ENCODE measurements at places on chromosomes 1 and 21.
A peak's percentile ranks its signal among the peaks of the same experiment; 100 is the strongest.

DNA sequence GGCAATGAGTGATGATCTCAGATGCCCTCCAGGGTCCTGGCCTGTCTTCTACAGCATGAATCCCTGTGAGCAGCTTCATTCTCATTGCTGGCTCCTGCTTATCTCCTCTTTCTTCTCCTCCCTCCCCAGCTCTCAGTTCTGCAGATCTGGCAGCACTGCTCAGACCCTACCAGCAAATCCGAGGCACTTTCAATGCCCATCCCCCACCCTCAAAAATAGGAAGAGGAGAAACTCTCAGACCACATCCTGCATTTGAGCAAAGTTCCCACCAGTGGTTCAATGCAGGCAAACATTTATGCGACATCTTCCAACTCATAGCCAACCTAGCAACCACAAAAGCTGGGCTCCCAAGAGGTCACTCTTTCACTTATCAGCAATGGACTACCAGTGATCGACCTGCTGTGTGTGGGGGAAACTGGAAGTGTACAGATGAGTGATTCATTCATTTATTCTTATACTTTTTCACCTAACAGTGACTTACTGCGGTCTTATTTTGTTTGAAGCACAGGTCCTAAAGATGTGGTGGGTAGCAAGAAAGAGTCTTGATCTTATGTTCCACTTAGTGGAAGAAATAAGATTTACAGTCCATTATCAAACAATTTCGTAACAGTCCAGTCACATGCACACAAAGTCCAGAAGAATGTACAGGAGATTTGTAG, 5.8 kb upstream of the CHI3L2 start:
- DNase-seq, result no peak

- no peak for DNase-seq
Measured at GRCh38 chr1:96772972-96773371, 51.4 kb downstream of the PTBP2 start.

DNA sequence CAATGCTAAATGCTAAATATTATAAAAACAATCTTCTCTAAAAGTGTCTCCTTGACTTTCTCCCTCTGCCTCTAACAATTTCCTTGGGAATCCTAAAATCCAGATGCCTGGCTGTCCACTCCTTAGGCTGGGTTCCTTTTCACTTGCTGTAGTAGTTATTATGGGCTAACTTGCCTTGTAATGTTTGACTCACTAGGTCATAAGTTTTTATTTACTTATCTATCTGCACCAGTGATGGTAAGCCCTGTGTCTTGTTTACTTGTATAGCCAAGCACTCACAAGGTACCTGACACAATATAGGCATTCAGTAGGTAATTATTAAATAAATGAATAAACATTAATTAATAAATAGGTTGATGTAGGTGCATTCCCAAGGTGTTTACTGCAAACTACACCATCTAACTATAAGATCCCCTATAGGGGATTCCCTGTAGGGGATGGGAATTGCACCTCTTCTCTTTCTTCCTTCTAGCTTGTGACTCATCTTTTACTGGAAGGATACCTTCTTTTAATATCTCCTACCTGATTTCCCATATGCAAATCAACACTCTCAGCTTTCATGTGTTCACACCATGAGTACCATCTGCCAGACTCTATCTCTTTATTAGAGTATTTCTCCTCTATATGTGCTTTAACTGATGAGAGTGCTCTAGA, 14.7 kb upstream of the CHIA start:
- no peak for DNase-seq

- DNase-seq, result no peak
Measured at GRCh38 chr1:157270705-157271274, 132.6 kb upstream of the ETV3 start.

GRCh38 chr21:31873275-31873695, 465 bp downstream of the HUNK start:
- no peak for DNase-seq

- peak; percentile 78 for DNase-seq
Measured at GRCh38 chr1:207868774-207869721, 41.9 kb downstream of the CD34 start.

- DNase-seq, result no peak
Measured at GRCh38 chr21:44947930-44948331, 8.1 kb downstream of the SLX9 start.

- no peak for DNase-seq
Measured at GRCh38 chr1:152501704-152502103, 8.9 kb upstream of the LCE5A start.

- DNase-seq, result no peak
Measured at GRCh38 chr1:37958690-37959089, 11.8 kb upstream of the INPP5B start.

- DNase-seq, result no peak
Measured at GRCh38 chr1:204615881-204616280, 69.7 kb downstream of the LRRN2 start.

- no peak for DNase-seq
Measured at GRCh38 chr1:204830747-204831146, 39.9 kb upstream of the NFASC start.

- DNase-seq, result no peak
Measured at GRCh38 chr1:226692051-226692792, 46.9 kb downstream of the ITPKB start.

- no peak for DNase-seq
Measured at GRCh38 chr1:62467092-62467491, 30.2 kb downstream of the USP1 start.

DNA sequence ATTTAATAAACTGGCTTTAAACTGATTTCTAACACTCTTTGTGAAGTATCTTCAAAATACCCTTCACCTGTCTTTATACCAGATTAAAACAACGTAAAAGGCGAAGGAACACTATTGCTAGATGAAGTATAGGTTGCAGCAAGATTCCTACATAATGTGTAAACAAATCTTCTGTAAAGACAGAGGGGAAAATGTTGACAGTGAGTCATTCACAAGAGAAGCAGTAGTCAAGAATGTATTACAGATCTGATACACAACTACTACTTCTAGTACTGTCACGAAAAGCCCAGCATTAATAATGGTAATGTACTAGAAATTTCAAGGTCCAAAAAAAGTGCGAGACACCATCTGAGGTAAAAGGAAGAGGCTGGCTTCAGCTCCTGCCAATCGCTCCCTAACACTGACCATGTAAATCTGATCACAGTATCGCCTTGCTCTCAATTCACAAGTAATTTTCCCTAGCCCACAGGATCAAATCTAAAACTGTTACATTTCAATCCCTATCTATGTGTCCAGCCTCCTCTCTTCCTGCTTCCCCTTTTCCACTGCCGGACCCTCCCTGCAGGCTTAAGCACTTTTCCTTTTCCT, 290.4 kb downstream of the AKT3 start:
- no peak for DNase-seq

GRCh38 chr21:27076025-27076424, 109.1 kb upstream of the ADAMTS5 start:
- DNase-seq, result no peak

- peak; percentile 79 for DNase-seq
Measured at GRCh38 chr1:220879509-220880361, 492 bp downstream of the HLX start.

- DNase-seq, result no peak
Measured at GRCh38 chr1:153202006-153202405, 1.2 kb upstream of the LELP1 start.

DNA sequence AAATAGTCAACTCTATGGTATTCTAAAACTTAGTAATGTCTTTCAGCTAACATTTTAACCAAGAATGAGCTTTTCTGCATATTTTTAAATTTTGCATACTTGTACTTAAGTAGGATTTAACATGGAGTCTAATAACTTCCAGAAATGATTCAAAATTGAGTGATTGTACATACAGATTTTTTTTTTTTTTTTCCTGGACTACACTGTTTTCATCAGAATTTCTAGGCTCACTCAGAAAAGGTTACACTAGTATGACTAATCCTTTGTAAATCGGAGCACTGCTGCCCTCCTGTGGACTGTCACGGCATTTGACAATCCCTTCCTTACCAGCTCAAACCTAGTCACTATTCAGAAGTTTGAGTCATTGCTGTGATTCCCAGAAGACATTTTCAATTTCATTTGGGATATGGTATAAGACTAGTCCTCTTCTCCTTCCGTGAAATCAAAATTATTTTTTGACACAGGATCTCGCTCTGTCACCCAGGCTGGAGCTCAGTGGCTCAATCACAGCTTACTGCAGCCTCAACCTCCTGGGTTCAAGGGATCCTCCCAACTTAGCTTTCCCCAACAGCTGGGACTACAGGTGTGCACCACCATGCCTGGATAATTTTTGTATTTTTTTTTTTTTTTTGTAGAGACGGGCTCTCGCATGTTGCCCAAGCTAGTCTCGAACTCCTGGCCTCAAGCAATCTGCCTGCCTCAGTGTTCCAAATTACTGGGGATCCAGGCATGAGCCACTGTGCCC, 45.5 kb downstream of the CD46 start:
- DNase-seq, result peak; percentile 75

GRCh38 chr1:151568626-151569088, 28.5 kb downstream of the TUFT1 start:
- DNase-seq, result peak; percentile 65

- DNase-seq, result no peak
Measured at GRCh38 chr1:2989185-2989584, 32.1 kb upstream of the ACTRT2 start.

- DNase-seq, result no peak
Measured at GRCh38 chr1:240474133-240474614, 137.8 kb downstream of the GREM2 start.

- DNase-seq, result no peak
Measured at GRCh38 chr1:8155528-8156186, 129.5 kb upstream of the ERRFI1 start.

- DNase-seq, result no peak
Measured at GRCh38 chr1:4509206-4509605, 145.2 kb upstream of the AJAP1 start.

DNA sequence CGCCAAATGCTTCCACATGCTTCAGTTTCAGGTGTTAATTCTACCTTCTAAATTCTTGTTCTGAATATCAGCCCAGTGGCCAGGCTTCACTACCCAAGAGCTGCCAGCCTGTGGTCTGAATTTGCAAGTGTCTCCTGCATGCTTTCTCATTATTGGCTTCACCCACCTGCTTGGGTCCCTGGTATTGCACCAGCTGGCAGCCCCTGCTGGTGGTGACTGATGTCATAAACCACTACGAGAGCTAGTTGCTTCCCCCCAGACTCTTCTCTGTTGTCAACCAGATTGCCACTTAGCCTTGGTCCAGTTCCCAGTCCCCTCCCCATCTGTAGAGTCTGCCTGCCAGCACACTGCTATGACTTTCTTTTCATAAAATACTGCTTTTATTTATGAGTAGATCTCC, 197.7 kb upstream of the DUSP10 start:
- DNase-seq, result no peak

DNA sequence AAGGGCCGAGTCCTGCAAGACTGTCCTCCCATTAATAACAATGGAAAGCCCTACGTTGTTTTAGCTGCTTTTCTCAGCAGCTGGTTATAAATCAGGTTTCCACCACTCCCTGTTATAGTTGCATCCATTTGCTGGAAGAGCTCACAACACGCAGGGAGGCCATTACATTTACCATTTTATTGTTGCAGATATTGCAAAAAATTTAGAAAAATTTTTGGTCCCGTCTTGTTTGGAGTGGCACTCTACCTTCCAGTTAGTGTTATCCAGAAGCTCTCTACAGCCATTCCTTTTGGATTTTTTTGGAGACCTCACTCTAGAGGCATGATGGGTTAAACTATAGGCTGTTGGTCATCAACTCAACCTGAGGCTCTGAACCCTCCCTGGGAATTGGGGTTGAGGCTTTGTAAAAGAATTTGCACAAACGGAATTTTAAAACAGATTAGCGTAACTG, 1532.1 kb upstream of the TPTE start:
- DNase-seq, result no peak

GRCh38 chr1:228009116-228009827, 2.5 kb downstream of the WNT3A start:
- DNase-seq, result no peak

DNA sequence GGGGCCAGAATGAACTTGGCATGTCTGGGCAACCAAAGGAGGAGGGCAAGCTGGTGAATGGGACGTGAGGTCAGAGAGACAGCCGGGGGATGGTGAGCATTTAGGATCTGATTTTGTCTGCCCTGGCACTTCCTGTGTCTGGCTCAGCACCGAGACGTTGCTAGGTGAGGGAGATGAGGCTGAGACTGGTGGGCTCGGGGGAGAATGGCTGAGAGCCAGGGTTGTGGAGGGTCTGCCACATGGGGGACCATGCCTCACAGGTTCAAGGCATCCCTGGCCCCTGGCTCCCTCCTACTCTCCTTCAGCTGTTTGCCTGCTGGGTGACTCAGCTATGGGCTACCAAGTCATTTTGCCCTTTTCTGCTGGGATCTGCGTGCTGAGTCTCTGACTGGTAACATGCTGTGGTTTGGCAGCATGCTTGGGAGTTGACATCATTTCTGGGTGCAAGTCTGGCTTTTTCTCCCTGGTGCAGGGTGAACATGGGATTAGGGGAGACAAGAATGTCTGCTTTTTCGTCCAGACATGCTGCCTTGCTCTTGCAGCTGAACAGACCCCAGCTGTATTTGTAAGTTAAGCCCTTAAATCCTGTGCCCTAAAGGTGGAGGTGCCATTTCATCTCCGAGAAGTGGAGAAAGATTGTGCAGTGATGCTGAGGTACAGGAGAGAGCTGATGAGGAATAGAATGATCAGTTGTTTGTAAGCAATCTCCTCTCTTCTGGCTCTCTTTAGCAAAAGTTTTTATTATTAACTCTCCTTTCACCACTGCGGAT, 17.6 kb downstream of the GALNT2 start:
- no peak for DNase-seq

- no peak for DNase-seq
Measured at GRCh38 chr1:152986578-152986977, 2.7 kb downstream of the SPRR1A start.

GRCh38 chr1:160657250-160657781, 10.5 kb upstream of the SLAMF1 start:
- DNase-seq, result no peak

GRCh38 chr1:90114521-90115141, 119.7 kb downstream of the ZNF326 start:
- DNase-seq, result peak; percentile 33

DNA sequence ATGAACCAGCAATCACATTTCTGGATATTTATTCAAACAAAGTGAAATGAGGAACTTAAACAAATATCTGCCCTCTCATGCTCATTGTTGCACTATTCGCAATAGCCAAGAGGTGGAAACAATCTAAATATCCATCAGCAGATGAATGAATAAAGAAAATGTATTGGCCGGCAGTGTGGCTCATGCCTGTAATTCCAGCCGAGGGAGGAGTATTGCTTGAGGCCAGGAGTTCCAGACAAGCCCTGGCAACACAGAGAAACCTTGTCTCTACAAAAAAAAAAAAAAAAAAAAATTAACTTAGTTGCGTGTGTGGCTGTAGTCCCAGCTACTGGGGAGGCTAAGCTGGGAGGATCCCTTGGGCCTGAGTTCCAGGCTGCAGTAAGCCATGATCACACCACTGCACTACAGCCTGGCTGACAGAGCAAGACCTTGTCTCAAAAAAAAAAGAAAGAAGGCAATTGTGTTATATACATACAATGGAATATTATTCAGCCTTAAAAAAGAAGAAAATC, 191.4 kb downstream of the AKT3 start:
- no peak for DNase-seq
